AG04450 (cell line): ENCODE measurements at places on chromosomes 16 and 17.

DNA sequence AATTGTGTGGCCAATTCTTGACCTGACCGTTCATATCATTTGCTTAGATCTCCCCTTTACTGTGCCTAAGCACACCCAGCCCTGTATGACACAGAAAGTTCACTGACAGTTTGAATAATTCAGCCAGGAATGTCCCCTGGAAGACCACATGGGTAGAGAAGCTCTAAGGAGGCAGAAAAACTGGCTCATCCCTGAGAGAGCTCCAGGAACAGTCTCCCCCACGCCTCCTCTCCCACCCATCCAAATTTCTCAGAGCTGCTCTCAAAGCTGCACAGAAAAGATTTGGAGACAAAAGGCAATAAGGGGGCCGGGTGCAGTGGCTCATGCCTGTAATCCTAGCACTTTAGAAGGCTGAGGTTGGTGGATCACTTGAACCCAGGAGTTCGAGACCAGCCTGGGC lies 11.2 kb downstream of the PRAC1 start:
- DNase-seq: no peak

DNA sequence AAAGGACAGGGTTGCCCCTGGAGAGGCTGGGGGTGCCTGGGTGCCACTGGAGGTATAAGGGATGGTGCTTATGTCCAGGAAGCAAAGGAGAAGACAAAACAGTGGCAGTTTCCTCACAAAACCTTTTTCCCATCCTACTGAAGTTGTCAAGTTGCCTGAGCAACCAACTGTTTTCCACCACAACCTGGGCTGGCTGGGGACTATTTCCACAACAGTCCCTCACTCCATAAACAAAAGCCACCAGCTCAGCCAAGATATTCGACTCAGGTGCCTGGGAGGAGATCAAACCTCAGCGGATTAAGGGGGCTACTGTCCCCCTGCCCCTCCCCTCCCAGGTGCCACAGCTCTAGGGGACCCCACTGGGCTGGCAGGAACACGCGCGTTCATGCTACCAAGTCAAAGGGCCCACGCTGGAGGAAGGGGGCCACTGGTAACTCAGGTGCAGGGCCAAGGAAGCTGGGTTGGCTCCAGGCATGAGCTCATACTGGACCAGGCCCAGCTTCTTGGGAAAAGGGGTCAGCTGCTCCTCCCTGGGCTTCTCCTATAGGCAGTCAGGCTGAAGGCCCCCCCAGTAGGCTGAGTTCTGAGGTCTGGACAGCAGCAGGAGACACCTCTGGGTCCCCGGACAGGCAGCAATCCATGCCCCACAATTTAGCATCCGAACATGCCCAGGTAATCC lies 45.7 kb upstream of the MRPS23 start:
- DNase-seq: no peak

GRCh38 chr16:89407282-89407924 lies 83.0 kb downstream of the ANKRD11 start:
- no peak for DNase-seq

GRCh38 chr17:81917565-81918332 lies at the start of gene SIRT7:
SIRT7 (minus strand) TSS chr17:81918176; CDS start chr17:81918131, 45 bp downstream.
- no peak for DNase-seq

- DNase-seq: no peak
These were observed 43.3 kb upstream of the GINS3 start for GRCh38 chr16:58348986-58349385.

DNA sequence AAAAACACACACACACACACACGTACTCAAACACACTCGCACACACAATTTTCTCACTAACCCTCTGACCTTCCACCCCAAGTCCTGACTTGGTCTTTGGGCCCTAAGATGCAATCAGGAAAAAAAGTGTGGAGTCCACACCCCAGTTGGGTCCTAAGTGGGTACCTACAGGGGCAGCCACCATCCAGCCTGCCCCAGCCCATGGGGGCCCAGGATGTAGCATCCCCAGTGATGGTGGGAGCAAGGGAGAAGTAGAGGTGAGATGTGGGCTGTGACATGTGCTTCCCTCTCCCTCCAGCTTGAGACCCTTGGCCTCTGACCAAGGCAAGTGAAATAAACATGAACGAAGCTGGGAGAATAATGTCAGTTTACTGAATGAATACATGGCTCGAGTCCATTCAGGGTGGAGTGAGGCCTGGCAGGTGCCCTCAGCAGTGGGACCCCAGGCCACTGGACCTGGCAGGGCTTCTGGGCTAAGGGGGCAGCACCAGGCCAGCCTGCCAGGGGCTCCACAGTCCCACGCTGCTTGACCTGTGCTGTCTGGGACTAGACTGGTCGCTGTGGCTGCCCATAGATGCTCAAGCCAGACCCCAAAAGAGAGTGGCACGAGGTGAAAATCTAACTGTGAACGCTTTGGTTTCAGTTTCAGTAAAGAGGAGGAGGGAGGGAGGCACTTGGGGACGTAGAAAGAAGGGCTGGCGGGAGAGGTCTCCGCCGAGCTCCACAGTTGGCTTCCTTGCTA lies 73.7 kb downstream of the MRC2 start:
- DNase-seq: no peak

- DNase-seq: no peak
These were observed 5.0 kb upstream of the KCNJ18 start for GRCh38 chr17:21687136-21687953.

DNA sequence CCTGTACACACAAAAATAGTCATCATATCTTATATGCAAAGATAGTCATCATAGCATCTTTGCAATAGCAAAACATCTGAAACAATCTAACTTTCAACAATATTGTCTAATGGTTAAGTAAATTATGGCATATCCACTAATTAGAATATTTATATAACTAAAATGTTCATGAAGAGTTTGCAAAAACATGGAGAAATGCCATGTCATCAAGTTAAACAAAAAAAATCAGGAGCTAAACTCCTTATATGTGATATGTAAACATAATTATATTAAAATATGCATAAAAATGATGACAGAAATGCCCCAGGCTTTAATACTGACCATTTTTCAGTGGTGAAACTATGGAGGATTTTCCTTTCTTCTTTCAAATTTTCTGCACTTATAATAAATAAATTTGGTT lies 22.3 kb upstream of the XYLT1 start:
- no peak for DNase-seq

- DNase-seq: no peak
These were observed 221.4 kb upstream of the CPHXL start for GRCh38 chr16:75947626-75948239.

DNA sequence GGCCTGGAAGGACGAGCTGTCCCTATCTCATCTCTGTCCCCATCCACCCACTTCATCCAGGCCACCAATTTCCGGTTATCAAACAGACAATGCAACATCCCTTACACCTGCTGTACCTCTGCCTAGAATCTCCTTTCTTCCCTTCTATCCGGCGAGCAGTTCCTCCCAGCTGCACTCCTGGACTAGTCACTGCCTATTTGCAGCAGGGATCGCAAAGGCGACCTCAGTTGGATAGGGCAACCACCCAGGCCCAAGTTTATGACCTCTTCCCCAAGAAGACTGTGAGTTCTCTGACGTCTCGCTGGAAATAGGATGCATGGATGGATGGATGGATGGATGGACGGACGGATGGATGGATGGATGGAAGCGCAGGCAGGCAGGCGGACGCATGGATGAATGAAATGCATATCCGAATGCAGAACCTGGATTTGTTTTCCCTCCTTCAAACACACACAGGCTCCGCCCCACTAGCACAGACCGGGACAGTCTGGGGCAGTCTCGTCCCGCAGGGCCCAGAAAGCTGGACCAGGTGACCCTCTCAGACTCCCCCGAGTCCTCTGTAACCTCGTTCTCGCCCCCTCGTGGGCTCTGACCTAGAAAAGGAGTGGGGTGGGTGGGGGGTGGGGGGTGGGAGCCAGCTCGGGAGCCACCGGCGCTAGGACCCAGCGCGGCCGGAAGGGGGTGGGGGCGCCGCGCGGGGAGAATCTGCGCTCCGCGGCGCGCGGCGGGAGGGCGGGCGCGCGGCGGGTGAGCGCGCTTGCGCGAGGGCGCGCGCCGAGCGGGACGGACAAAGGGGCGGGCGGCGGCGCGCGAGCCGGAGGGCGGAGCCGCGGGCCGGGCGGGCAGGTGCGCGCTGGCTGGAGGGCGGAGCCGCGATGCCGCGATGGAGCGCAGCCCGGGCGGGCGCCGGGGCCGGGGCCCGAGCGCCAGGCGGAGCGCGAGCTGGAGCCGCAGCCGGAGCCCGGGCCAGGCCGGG lies at the start of gene SBK1:
TSS of gene SBK1 (plus strand) at position 875 of the 976 bp plus-strand sequence. CDS start 24,867 bp downstream, outside the sequence.
- no peak for DNase-seq

- no peak for DNase-seq
These were observed 55.5 kb downstream of the ANKFY1 start for GRCh38 chr17:4208238-4208637.

DNA sequence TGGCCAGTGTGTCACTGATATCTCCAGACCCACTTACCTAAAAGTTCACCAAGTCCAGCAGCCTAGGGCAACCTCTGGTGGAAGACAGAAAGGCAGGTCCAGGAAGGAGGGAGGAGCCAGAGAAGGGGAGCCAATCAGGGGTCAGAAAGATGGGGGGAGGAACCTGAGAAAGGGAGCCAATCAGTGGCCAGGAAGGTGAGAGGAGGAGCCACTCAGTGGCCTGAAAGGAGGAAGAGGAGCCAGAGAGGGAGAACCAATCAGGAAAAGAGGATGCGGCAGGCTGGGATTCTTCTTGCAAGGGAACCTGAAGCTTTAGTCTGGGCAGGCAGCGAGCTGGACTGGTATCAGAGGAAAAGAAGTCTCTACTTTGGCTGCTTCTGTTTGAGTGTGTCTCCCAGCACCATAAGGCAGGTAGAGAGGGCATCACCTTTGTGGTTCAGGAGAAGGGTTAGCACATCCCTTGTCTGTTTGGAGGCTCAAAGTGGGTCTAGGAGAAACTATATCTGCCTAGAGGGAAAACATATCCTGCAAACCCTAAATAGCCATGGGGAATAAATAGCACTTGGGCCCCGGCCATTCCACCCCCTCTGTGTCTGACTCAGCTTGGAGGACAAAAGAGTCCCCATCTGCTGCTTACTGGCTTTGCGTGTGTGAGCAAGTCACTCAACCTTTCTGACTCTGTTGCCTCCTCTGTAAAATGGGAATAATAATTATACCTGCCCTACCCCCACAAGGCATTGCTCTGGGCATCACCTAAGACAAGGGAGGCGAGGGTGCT lies 43.4 kb upstream of the CRHR1 start:
- DNase-seq: no peak

DNA sequence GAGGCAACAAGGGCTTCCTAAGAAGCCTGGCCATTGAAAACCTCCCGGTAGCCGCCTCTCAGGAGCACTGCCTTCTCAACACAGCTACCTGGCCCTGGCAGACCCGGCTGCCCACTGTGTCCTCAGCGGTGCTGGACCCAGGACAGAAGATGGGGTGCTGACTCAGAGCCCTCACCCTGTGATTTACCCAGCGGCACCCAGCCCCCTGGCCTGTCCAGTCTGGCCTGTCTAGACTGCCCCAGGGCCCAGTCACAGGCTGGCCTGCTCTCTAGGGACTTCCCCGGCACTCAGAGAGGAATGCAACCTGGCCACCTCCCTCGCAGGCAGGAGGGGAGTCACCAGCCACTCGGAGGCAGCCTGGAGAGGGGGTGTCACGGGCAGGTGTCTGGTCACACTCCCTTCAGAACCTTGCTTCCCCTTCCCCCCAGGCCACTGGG lies 20.1 kb downstream of the PIEZO1 start:
- DNase-seq: no peak

DNA sequence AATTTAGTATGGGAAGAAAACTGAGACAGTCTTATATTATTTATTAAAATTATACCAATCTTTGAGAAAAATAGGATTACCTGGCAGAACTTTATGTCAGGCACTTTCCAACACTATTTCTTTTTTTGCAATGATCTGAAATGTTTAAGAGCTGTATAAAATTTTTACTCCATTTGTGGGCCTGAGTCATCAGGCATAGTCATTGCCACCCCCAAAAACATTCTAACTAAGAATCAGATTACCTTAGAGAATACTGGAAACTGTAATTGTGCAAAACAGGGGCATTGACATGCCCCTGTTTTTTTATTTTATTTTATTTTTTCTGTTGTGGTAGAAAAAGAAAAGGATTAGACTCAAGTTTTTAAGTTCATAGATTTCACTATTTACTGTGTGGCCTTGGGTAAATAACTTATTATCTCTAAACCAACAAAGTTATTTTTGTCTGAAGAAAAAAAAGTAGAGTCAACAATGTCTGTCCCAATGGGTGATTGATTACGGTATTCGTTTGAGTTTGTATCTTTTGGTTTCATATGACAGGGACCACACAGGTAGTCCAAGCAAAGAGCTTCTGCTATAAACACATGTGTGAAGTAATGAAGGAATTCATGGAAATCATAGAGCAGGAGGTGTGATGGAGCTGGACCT lies 24.6 kb downstream of the VAT1L start:
- no peak for DNase-seq

GRCh38 chr17:80605326-80606066 lies 60.9 kb downstream of the RPTOR start:
- DNase-seq: no peak
